ENCODE measurements at places on chromosomes 5 and 9.
A peak's percentile ranks its signal among the peaks of the same experiment; 100 is the strongest.

DNA sequence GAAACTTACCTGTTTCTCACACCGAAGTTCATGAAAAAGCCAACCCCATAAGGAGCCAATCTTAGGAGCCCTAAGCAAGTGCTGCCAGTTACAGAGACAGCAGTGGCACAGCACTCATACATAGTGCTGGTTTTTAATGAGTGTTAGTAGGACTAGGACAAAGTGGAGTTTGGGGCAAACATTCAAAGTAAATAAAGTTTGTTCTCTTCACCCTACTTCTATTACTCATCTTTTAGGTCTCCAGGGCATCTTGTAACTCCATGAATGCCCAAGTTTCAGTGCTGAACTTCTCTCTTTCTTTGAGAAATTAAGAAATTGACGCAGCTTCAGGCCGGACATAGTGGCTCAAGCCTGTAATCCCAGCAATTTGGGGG lies 584.7 kb downstream of the EBF1 start:
- no peak for DNase-seq

GRCh38 chr5:140565024-140565779 lies 574 bp downstream of the SLC35A4 start:
- no peak for DNase-seq

GRCh38 chr9:14025741-14026140 lies 288.2 kb downstream of the NFIB start:
- DNase-seq: no peak

- no peak for DNase-seq
Measured at GRCh38 chr9:137711678-137712105, 92.9 kb downstream of the EHMT1 start.

GRCh38 chr9:121362813-121363621 lies 7.0 kb downstream of the STOM start:
- DNase-seq: peak; percentile 57

GRCh38 chr9:99039505-99040182 lies 65.3 kb upstream of the TGFBR1 start:
- peak; percentile 66 for DNase-seq

- DNase-seq: no peak
Measured at GRCh38 chr9:130662970-130663257, 1.5 kb upstream of the PRDM12 start.

GRCh38 chr5:176888016-176888864 lies 10.9 kb downstream of the HK3 start:
- DNase-seq: no peak

DNA sequence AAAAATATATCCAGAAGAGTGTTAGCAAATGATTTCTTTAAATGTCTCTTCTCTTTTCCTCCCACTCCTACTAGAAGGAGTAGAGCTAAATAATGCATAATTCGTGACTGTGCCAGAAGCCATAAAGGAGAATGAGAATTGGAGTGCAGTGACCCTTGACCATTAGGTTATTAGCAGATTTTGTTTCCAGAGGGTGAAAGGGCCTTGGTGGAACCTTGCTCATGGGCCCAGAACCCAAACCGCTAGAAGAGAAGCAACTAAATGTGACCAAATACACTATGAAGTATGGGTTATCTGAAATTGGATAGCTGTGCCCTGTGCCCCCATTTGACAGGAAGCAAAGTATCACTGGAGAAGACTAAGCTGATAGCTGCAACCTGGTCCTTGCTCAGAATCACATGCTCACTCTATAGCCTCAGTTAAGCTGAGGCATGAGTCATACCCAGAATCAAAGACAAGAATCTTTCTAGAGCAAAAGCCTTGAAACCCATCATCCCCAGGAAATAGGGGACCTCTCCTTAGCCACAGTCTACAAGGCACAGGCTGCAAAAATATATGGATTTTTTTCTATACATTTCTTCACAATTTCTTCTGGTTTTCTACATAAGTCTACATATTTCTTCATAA lies 36.3 kb downstream of the CAPSL start:
- peak; percentile 74 for DNase-seq

DNA sequence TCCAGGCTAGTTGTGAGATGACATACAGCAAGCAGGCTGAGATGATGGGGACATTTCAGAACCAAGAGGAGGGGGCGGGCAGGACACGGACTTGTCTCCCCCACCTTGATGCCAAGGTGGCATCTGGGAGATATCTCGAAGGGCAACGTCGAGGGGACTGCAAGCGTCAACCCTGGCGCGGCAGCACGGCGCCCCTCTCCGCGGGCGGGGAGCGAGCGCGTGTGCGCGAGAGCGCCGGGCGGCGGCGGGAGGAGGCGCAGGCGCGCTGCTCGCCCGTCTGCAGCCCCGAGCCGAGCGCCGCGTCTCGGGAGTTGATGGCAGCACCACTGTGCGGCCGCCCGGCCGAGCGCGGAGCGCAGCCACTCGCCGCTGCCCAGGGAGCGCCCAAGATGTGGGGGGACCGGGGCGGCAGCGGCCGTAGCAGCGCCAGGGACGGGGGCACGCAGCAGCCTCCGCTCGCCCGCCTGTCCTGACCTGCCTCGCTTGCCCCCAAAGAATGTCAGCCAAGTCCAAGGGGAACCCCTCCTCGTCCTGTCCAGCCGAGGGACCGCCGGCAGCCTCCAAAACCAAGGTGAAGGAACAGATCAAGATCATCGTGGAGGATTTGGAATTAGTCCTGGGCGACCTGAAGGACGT lies at the start of gene PRR16:
TSS of gene PRR16 (plus strand) at position 310 of the 636 bp plus-strand sequence.
- DNase-seq: peak; percentile 63

DNA sequence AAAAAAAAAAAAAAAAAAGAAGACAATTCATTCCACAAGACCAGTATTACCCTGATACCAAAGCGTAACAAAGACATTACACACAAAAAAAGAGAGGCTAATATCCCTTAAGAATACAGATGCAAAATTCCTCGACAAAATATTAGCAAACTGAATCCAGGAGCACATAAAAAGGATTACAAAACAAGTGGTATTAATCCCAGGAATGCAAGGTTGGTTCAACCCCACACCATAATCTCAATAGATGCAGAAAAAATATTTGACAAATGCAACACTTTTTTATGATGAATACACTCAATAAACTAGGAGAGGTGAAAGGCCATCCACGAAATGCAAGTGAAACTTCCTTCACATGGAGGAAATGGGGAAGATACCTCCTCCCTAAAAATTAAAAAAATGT lies 80.1 kb upstream of the TLR4 start:
- DNase-seq: no peak

Measured in HT1080 (cell line).